Activated T-helper 1 cell treated with anti-CD3 and anti-CD28 coated beads, Interleukin-12 subunit alpha, Interleukin-12 subunit beta, Interleukin-2, Interleukin-4 antibody, amounts not matched to agents 30 ng/mL and 10 ng/mL and 1 ng/mL, durations not matched to agents 14 hours and 24 hours and 36 hours (primary cell): ENCODE measurements at places on chromosomes 2 and 18.

DNA sequence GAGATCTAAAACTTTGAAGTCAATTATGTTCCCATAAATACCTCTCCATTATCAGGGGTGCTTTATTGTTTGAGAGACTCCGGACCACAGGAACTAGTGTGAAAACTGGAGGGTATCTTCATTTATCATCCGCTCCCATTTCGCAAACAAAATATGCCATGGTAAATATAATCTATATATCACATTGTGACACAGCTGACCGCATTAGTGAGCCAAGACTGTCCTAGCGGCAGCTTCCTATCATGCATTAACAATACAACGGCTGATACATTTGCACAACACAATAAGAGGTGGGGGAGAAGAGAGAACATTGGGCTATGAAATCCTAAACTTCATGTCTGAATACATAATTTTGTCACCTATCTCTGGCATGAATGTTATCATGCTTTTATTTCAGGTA is 29.5 kb downstream of the BCL11A start:
- no peak for DNase-seq

DNA sequence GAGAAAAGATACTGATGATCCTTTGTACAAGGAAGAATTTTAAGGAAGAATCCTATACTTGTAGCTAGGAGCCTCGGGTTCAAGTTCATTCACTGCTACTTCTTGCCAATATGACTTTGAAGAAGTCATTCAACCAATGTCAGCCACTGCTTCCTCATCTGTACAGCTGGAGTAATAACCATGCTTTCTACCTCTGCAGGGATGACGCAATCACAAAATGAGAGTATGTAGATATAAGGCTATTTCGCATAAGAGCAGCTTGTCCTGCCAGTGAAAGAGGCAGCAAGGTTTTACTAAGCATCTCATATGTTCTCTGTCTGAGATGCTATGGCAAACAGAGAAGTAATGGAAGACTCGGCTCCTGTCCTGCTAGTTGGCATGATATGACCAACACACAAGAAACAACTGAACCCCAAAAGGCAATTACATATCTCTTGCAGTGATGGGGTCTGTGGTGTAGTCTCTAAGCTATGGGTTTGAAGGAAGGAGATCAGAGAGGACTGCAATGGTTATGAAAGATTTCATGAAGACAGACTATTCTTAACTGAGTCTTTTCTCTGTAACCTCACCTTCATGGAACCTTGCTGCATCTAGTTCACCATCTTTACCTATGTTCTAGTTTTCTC is 9.2 kb downstream of the AAK1 start:
- no peak for DNase-seq

GRCh38 chr2:113105047-113105785 is 22.2 kb upstream of the IL1RN start:
- DNase-seq: no peak

DNA sequence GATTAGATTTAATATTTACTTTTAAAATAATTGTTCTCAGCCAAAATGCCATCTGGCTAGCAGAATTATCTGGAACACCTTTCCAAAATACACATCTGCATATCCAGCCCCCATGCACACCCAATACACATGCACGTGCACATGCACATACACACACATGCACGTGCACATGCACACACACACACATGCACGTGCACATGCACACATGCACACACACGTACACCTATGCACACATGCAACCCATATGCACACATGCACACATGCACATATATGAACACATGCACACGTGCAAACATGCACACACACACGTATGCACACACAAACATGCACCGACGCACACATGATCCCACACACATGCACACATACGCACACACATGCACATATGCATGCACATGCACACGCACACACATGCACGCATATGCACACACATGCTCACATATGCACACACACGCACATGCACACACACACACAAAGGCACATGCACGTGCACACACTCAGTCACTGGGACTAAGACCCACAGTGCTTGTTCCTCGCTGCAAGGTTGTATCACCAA is 53.5 kb downstream of the COPS8 start:
- no peak for DNase-seq

- no peak for DNase-seq
Observed at GRCh38 chr2:88885275-88885674, 193.8 kb downstream of the RPIA start.

GRCh38 chr2:113056521-113056920 is 2.5 kb upstream of the IL36RN start:
- no peak for DNase-seq

DNA sequence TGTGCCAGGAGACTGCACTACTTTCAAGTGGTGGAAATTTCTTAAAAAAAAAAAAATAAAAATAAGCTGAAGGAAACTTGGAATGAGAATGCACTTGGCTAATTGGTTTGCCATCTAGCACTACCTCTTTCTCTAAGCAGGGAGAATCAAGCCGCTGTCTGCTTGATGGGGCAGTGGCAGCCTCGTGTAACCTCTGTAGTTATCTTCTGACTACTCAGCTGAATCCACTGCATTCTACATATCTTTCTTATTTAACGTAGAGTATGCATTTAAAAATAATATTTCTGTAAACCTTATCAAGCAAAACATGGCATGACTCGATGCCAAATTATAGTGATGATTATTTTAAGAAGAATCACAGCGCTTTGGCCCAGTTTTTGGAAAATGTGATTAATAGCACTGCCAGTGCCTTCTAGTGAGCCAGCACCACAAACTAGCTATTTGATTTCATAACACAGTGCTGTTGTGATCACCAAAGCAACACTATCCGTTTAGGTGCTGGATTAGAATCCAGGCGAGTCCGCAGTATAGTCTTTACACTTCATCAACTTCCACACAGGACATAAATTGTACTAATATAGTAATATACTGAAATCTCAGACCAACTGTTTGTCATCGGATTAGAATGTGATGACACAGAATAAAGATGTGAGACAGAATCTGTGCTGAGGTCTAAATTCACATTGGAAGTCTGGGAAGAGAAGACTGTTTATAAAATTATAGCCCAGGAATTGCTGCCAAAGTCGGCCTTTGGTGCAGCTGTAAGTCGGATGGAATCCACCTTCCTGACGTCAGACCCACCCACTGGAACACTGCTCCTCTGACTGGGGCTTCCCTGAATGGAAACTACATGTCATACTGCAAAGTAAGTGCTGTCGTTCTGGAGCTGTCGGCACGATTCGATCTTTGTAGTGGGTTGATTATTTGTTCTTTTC is 136.5 kb upstream of the ETAA1 start:
- DNase-seq: no peak

DNA sequence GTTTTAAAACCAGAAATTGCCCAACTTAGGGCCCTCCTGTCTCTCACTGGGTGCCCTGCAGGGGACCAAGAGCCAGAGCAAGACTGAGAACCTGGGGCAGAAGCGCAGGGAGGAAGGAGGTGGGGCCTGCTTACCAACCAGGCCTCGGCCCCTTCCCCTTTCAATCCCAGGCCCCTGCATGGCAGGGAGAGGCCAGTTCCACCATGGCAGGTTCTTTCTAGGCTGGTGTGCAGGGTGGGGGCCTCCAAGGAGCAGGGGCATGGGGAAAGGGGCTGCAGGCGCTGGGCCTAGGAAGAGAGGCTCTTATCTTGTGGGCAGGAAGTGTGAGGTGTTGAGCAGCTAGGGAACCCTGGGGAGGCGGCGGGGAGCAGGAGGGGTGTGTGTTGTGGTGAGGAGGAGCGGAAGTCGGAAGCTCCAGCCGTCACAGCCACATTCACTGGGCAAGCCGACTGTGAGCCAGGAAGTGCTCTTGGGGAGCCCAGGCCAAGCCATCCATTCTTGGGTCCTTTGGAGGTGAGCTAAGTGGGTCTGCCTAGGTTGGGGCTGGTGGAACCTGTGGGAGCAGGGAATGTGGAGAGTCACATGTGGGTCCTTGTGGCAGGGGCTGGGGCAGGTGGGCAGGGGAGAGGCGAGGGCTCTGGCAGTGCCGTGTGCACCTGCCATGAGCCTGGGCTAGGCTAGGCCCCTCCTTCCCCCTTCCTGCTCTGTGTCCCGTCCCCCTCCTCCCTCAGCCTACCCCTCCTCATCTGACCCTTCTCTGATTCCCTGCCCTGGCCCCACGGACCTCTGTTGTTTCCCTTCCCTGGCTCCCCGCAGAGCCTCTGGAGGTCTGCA is at the start of gene PSD4:
Gene PSD4, plus strand, starts transcription at position 430 of the 834 bp plus-strand sequence. CDS start 8,486 bp downstream, outside the sequence.
- peak; percentile 86 for DNase-seq

GRCh38 chr2:24104906-24105305 is 18.2 kb downstream of the PFN4 start:
- DNase-seq: no peak

GRCh38 chr2:36193680-36194079 is 161.9 kb upstream of the CRIM1 start:
- no peak for DNase-seq

DNA sequence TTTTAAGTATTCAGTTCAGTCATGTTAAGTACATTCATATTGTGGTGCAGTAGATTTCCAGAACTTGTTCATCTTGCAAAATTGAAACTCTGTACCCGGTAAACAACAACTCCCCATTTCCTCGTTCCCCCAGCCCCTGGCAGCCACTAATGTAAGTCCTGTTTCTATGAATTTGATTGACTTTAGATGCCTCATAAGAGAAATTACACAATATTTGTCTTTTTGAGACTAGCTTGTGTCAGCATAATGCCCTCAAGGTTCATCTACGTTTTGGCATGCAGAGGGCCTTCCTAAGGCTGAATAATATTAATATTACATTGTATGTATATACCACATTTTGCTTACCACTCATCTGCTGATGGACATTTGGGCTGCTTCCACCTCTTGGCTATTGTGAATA is 30.9 kb downstream of the METTL21A start:
- no peak for DNase-seq

- no peak for DNase-seq
Observed at GRCh38 chr18:46622451-46622850, 34.6 kb downstream of the LOXHD1 start.

GRCh38 chr2:62222674-62223073 is 26.8 kb downstream of the B3GNT2 start:
- DNase-seq: no peak

- no peak for DNase-seq
Observed at GRCh38 chr2:129876541-129876940, 102.9 kb upstream of the RAB6C start.

DNA sequence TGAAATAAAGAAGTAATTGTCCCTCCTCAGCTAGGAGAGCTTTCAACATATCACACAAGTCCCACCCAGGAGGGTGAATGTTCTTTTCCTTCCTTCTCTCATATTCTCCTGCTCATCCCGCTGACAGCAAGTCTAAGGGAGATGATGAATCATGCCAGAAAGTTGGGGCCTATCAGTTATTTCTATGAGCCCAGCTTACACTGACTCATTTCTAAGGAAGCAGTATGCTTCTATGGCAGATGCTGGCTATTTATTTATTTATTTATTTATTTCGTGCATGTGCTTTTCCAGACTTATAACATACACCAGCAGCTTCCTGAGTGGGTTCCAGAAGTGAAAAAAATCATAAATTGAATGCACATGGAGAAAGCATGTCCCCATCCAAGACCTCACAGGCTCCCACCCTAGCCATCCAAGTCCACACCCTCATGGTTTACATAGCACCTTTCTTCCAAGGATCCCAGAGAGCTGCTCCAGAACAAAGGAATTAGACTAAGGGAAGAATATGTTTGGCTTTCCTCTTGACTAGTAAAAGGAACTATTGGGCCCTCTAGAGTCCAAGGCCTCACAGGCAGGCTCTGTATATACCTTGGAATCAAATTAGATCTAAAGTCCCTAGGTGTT is 1074.2 kb upstream of the ZEB2 start:
- DNase-seq: no peak

DNA sequence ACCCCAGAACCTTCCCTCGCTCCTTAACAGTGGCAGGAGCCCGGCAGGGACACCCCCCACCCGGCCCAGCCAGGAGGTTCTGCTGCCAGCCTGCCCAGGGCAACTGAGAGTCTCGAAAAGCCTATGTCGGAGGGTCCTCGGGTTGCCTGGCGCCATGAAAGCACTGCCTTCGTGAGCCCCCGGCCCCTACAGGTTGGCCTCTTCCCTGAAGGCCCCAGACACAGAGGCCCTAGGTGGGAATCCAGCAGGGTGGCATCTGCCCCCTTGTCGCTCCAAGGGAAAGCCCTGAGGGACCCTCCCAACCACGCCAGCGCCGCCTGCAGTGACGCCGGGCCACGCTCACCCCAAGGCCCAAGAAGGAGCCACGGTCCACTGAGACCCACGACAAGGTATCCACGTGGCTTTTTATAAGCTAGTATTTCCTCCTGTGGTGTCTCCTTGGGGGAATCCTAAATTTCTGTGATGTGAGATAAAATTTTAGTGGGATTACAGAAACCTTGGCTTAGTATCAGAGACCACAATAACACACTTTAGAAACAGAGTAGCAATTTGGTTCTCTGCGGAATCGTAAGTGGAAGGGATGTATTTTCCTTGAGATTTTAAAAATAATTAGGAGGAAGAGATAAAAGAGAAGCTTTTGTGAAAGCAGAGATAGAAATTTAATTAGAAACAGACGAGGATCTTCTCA is 138.9 kb downstream of the HDAC4 start:
- no peak for DNase-seq

DNA sequence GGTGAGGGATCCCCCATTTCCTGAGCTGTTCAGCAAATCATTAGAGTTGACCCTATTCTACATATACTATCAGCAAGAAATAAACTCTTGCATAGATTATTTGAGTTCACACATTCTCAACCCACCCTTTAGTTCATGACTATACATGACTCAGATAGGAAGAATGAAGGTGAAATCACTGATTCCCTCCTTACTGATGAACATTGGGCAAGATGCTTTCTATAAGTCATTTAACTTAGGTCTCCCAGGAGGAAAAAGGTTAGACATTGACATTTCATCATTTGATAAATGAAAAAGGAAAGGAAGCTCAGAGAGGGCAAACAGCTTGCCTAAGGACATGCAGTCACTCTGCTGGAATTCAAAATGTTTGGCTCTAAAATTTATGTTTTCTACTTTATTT is 408.0 kb downstream of the TMEM182 start:
- DNase-seq: no peak

- no peak for DNase-seq
Observed at GRCh38 chr18:21678859-21679258, 25.7 kb downstream of the ABHD3 start.

DNA sequence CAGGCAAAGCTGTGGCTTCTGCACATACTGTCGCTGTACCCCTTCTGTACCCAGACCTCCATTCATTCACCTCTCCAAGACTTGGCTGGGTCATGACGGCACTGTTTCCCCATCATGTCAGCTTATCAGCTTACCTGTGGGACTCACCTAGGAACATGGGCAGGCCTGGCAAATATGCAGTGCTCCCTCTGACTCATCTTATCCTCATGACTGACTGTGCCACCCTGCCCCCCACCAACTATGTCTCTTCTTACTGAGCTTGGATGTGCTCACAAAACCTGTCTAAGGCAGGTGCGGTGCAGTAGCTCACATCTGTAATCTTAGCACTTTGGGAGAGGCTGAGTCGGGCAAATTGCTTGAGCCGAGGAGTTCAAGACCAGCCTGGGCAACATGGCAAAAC is 152.4 kb downstream of the MGAT5 start:
- no peak for DNase-seq

GRCh38 chr2:194539425-194539824 is 1117.6 kb upstream of the SLC39A10 start:
- DNase-seq: no peak

- DNase-seq: no peak
Observed at GRCh38 chr18:37571266-37571665, 5.7 kb upstream of the CELF4 start.
